IPS DF 19.7 (cell line): ENCODE measurements at places on chromosomes 2 and 18.

- DNase-seq = no peak
These were observed 11.3 kb downstream of the GFPT1 start for GRCh38 chr2:69375494-69376353.

DNA sequence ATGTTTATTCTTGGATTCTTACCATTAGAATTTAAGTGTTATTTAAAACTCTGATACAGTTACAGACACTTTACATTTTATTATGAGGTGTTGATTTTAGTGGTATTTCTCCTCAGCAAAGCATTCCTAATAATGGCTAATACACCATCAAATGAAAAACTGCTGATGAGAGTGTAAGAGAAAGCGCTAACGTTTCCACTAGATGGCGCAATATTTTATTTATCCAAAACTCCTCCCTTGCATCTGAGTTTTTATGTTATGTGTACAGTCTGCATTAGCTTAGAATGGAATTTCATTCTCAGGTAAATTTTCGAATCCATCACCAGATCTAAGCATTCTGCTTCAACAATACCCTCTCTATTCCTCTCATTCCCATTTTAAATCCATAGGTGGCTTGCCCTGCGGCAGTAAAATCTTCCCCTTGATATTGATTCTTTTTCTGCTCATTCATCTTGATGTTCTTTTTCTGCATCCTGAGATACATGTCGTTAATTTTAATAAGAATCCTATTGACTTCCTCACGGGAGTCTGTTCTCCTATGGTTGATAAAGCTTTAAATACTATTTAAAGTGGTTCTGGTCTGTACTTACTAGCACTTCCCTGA lies 53.9 kb downstream of the PRKRA start:
- no peak for DNase-seq

- DNase-seq = no peak
These were observed 133.9 kb downstream of the ATP9B start for GRCh38 chr18:79203017-79203605.

DNA sequence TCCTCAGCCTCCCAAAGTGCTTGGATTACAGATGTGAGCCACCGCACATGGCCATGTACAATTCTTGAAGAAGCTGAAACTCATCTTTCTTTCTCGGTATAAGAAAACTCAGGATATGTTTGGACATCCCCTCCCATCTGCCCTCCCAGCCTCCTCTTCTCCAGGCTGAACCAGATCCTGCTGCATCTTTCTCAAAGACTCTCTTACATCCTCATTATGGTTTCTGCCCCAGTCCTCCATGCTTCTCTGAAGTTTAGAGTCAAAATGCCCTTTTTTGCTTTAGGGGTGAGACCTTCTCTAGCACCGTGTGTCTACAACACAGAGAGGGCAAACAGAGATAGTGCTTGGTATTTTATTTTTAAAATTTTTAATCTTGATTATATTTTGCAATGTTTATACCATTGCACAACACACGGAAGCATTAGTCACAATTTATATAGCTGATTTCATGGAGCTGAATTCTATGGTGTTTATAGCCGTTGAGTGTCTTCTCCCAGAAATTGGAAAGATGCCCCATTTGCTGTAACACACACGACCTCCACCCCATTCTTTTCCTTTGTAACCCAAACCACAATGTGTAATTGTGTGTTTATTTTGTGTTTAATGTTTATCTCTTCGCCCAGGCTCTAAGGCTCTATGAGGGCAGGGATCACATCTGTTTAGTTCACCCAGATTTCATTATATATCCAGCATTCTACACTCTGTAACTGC lies 206.0 kb upstream of the TNP1 start:
- no peak for DNase-seq

DNA sequence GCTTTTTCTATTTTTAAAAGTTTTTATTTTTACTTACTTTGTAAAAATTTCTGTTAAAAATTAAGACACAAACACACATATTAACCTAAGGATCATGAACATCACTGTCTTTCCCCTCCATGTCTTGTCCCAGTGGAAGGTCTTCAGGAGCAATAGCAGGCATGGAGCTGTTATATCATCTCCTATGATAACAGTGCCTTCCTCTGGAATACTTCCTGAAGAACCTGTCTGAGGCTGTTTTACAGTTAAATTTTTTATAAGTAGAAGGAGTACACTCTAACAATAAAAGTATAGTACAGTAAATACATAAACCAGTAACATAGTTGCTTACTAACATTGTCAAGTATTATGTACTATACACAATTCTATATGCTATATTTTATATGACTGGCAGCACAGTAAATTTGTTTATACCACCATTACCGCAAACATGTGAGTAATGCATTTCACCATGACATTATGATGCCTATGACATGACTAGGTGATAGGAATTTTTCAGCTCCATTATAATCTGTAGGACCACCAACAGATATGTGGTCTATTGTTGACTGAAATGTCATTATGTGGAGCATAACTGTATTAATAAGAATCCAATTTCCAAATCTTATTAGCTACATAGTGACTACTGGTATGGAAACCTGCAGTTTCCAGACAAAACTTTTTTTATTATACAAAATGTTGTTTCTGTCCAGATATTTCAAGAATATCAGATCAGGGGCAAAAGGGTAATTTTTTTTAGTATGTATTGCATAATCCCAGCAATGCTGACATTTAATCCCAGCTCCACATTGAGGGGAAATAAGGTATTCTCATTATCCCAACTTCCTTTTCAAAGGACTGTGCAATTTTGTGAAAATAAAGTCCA lies 337.2 kb upstream of the SLC39A10 start:
- no peak for DNase-seq
